Activated gamma-delta T cell (primary cell): ENCODE measurements at places on chromosomes 16 and 17.

- no peak for DNase-seq
Measured at GRCh38 chr16:9296271-9296590, 204.8 kb downstream of the HAPSTR1 start.

DNA sequence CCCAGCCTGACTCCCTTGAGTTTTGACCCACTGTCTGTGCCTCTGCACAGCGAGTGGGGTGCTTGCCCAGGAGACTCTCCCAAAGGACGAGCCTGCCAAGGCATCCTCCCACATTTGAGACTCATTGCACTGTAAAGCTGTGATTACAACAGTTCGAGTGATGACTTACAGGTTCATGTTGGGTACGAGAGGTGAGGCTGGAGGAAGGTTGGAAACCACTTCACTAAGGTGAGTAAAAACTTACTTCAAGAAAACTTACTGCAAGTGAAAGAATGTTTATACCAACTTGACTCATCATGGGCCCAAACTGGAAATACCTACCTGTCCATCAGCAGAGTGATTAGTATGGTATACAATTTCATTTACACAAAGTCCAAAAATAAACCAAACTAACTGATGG lies 360.1 kb upstream of the CDH11 start:
- no peak for DNase-seq

DNA sequence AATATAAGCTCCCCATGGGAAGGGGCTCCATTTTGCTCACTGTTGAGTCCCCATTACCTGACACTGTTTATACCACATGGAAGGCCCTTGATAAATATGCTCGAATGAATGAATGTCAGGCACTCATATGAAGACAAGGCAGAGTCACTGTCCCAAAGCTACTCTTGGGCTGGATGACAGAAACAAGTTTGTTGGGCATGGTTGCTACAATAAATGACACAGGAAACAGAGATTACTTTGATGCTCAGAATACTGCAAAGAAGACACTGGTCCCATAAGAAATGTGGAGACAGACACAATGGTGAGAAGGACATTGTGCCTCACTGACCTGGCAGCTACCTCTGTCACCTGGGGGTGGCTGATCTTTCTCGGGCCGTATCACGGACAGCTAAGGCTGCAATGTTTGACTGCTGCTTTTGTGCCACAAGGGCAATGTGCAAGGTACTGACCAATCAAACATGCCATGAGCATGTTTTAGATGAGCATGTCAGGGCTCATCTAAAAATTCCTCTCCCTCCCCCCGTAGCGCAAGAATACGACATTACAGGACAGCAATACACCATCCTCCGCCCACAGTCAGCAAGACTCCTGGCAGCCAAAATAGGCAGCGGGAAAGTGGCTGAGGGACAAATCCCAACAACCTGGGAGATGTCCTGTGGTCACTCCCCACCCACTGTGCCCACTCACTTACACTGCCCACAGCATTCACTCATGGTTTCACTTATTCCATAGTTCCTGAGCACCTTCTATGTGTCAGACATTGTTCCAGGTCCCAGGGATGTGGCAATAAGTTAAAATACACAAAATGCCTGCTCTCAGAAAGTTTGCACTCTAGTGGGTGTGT lies 5.0 kb downstream of the PIK3R6 start:
- DNase-seq = no peak

GRCh38 chr16:78184238-78185183 lies 85.1 kb downstream of the WWOX start:
- DNase-seq = no peak

DNA sequence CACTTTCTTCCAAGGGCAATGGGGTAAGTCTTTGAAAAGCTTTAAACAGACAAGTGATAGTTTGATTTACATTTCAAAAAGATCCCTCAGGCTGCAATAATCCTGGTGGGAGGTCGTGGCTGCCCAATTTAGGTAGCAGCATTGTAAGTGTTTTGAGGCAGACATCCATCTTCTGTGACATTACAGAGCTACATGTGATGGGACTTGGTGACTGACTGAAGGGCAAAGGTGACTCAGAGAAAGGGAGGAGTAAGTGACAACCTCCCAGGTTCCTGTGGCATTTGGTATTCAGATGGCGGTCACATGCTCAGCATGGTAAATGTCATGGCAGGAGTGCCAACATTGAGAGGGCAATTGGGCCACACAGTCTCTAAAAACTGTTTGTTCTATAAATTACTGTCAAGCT lies 26.5 kb downstream of the STAT3 start:
- no peak for DNase-seq

GRCh38 chr16:50781043-50781442 lies 39.2 kb downstream of the CYLD start:
- no peak for DNase-seq

- no peak for DNase-seq
Measured at GRCh38 chr17:48556229-48556575, 11.3 kb upstream of the HOXB2 start.

DNA sequence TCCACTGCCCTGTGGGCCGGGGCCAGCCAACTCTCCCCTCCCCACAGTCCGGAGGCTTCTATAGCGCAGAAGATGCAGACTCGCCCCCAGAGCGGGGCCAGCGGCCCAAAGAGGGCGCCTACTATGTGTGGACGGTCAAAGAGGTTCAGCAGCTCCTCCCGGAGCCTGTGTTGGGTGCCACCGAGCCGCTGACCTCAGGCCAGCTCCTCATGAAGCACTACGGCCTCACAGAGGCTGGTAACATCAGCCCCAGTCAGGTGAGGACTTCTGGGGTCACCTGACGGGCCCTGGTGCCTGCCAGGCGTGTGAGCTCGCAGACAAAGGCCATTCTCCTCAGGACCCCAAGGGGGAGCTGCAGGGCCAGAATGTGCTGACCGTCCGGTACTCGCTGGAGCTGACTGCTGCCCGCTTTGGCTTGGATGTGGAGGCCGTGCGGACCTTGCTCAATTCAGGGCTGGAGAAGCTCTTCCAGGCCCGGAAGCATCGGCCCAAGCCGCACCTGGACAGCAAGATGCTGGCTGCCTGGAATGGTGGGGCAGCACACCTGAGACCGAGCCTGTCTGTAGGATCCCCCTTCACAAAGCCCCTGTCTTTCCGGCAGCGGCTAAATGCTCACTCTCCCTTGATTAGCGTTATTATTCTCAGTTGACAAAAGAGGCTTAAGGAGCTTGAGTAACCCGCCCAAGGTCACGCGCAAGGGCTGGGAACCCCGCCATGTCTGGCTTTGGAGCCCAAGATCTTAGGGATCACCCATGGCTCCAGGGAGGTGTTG lies 3.9 kb downstream of the SPATA20 start:
- DNase-seq = no peak

GRCh38 chr17:66152756-66153155 lies 39.2 kb downstream of the CEP112 start:
- DNase-seq = no peak

DNA sequence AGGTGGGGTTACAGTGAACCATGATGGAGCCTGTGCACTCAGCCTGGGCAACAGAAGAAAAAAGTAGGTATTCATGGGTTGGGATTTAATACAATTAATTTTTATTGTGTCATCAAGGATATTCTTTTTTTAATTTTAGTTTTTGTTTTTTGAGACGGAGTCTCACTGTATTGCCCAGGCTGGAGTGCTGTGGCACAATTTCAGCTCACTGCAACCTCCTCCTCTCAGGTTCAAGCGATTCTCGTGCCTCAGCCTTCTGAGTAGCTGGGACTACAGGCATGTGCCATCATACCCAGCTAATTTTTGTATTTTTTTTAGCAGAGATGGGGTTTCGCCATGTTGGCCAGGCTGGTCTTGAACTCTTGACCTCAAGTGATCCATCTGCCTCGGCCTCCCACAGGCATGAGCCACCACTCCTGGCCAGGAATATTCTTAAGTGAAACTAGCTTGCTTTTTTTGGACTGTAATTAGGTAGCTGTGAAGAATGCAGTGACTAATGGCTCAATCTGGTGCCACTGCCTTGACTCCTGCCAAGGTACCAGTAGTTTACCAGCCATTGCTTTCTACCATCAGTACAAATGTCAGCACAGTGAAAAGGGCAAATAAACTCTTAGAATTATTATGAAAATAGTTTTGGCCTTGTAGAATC lies 4.8 kb downstream of the PPM1D start:
- DNase-seq = no peak

GRCh38 chr17:47774987-47775580 lies 42.0 kb downstream of the TBX21 start:
- DNase-seq = no peak

DNA sequence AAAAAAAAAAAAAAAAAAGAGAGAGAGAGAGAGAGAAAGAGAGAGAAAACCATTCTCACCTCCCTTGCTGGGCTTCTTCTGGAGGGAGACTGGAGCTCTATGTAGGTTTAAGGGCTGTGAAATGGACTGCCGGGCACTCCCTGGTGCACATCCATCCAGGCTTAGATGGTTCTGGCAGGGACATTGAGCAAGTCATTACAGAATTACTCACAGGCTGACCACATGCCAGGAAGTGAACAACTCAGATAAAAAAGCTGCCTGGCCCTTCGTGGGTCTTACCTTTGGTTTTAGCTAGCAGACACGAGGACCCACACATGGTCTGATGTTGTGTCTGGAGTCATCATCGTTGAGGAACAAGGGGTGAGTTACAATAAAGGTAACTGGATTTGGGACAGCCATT lies 847.4 kb upstream of the EEF2KMT start:
- no peak for DNase-seq

DNA sequence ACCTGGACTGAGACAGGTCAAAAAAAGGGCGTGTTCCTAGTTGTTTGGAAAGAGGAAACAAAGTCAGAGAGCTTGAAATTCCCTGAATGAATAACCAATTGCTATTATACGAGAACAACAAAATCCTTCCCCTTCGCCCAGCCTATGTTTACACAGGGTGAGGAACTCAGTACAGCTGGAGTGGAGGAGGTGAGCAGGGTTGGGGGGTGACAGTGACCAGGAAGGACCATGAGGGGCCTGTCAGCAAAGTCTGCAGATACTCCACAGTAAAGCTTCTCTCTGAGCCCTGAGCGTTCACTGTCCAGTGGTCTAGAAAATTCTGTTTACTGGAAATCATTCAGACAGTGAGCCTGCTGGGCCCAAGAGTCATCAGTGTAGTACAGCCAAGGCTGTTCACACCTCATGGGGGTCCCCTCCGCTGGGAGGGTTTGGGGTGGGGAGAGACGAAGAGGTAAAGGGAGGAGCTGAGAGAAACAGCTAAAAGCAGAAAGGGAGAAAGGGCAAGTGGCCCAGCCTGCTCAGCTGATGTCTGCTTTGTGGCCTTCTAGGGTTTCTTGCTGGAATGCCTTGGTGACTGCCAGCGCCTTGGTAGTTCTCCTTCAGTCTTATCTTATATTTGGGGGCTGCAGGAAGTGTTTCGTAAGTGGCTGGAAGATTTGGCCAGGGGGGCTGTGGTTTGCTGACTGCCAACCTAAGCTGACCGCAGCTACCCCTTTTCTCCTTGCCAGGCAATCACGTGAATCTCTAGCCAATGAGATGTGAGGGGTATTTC lies 5.7 kb downstream of the DUSP3 start:
- DNase-seq = no peak

DNA sequence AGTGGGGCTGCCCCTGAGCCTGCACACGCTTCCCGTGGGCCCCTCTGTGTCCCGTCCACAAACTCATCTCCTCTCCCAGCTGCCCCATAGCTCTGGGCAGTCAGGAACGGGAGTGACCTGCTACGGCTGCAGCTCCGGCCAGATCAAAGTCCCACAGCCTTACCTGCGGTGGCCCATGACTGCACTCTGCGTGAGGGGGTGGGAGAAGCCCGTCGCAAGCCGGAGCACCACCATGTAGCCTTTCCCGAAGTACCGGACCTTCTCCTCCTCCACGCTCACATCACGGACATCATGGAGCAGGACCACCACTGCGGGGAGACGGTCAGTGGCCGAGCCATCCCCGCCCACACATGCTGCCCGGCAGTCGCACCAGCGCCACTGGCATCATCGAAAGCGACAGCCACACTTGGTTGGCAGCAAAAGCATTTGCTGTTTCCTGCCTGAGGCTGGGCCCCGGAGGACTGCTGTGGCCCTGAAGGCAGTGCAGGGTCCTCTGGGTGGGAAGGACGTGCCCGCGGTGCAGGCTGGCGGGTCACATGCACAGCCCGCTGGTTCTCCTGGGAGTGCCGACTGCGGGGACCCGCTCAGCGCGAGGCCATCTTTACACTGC lies 6.2 kb downstream of the CYBC1 start:
- DNase-seq = no peak

GRCh38 chr16:87086575-87086974 lies 230.6 kb downstream of the C16orf95 start:
- DNase-seq = no peak

GRCh38 chr16:11539641-11540050 lies 47.1 kb downstream of the LITAF start:
- DNase-seq = no peak

DNA sequence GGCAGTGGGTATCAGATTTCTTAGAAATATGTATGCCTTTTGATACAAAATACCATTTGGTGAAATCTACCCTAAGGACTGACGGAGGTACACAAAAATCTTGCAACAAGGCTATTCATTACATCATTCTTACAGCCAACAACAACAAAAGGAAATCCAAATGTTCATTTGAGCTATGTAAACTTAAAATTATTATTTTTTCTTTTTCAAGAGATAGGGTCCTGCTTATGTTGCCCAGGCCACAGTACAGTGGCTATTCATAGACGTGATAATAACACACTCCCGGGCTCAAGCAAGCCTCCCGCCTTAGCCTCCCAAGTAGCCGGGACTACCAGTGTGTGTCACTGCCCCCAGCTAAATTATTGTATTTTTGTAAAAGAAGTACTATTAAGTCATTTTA lies 9.0 kb downstream of the SRR start:
- DNase-seq = no peak

DNA sequence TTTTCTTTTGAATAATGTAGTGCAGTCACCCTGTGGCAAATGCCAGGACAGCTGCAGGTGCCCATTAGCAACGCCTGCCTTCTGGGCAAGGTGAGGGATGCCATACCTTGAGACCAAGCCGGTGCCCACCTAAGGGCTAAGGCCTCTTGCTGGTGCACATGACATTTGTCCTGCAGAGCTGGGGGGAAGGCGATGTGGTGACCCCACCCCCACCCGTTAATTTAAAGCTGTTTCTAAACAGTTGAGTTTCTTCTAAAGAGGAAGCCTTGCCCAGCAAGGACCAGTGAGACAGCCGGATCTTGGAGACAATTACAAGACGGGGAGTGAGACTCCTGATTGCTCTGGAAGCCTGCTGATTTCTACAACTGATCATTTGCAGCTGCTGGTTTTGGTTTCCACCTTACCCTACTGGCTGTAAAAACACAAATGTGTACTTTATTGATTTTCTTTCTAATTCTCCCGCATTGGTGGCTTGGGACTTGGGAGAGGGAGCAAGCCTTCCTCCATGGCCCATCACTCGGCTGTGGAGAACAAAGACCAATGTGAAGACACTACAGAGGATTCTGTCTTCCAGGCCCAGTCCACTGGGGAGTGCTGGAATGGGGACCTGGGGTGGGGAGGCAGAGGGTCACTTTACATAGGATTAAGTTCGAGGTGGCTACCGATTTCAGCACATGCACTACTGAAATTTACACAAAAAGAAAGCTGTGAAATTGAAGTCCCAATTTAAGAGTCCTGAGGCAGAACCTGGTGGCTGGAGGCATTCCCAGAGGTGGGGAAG lies 2.7 kb downstream of the CDK5R1 start:
- DNase-seq = no peak

DNA sequence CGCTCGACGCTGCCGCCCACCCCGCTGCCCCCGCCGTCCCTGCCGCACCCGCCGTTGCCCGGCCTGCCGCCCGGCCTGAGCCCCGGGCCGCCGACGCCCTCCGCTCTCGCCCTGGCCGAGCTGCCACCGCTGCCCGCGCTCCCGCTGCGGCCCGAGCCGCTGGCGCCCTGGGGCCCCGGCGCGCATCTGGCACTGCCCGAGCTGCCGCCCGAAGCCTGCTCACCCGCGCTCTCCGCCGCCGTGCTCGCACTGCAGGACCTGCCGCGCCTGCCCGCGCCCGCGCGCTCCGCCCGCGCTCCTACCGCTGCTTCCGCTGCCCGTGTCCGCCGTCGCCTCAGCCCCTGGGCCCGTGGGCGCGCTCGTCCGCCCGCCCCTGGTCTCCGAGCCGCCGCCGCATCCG lies 8.4 kb upstream of the CLDN9 start:
- DNase-seq = no peak
